HFFc6 (cell line): ENCODE measurements at places on chromosomes 7 and 10. TPM values are rescaled to one million over a fixed set of nuclear protein-coding genes. Genes with fewer than 3 reads are reported as not detected.

DNA sequence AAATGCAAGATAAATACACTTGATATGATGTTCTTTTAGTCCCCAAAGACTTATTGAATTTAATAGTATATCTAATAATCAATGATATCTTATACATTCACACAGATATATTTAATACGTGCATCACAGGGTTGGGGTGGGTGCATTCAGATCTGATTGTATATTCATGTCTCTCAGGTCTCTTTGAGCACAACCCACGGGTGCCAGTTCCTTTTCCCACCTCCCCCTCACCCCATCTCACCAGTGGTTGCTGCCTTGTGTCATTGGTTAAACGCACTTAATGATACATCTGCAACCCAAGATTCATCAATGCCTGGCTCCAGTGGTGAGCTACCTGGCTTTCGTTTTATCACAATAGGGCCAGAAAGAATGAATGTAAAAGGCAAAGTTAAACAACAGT, 6.2 kb downstream of the LRIT1 start:
- no peak for DNase-seq

DNA sequence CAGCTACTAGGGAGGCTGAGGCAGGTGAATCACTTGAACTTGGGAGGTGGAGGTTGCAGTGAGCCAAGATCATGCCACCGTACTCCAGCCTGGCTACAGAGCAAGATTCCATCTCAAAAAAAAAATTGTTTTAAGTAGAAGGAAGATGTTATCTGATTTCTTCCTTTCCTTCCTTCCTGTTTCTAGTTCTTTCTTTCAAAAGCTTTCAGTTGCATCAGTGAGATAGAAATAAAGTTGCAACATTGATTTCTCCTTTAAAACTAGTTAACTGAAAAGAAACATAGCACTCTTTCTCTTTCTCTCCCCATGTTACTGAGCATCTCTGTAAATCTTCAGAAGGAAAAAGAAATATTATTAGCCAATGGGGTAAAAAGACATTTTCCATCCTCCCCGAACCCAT, 37.5 kb downstream of the CNNM1 start:
- no peak for DNase-seq

- no peak for DNase-seq
Measured at GRCh38 chr10:82661701-82662100, 786.7 kb downstream of the NRG3 start.

The SOSTDC1 gene
- 0.10 TPM in 1 of 2 replicates, not detected in the other for total RNA-seq

DNA sequence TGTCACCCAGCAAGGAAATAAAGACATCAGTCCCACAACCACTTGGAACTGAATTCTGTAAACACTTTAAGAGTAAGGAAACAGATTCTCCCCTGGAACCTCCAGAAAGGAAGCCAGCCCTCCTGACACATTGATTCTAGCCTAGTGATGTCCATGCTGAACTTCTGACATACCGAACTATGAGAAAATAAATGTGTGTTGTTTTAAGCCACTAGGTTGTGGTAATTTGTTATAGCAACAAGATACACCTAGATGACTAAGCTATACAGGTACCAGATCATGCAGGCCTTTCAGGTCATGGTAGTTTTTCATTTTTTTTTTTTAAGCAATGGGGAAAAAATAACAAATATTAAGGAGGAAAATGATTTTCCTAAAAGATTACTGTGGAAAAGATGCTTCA, 37.6 kb upstream of the LRRTM3 start:
- no peak for DNase-seq

The SHLD2 gene
- 17.1 to 21.6 TPM (median 18.3 TPM) in 3 replicates for total RNA-seq

- no peak for DNase-seq
Measured at GRCh38 chr7:85708221-85708620, 521.4 kb upstream of the SEMA3D start.

DNA sequence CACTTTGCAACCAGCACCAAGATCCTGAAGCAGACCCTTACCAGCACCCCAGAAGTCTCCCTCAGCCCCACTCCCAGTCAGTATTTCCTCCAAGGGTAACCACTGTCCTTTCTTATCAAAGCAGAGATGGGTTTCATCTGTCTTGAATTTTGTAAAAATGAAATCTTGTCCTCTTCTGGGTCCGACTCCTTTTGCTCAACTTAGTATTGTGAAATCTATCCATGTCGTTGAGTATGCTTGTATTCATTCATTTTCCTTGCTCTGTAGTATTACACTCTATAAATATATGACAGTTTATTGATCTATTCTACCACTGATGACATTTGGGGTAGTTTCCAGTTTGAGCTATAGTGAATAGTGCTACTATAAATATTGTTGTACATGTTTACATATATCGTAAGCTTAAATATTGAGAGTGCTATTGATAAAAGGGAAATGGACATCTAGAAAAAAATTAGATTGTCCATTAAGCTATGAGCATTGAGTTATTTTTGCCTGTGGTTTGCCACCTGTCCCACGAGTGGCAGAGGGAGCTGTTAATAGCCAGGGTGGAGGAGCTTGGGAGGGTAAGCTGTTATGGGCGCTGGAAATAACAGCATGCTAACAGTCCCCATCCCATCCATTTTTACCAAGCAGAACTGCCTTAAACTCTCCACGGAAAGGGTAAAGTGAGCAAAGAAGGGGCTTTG, 36.5 kb downstream of the AIFM2 start:
- DNase-seq, result no peak
